Brain pericyte (primary cell): ENCODE measurements at places on chromosomes 12 and 14.

- DNase-seq, result no peak
These were observed 156.3 kb downstream of the PTPN11 start for GRCh38 chr12:112574896-112575558.

GRCh38 chr12:51622564-51622963, 31.5 kb downstream of the SCN8A start:
- DNase-seq, result no peak

DNA sequence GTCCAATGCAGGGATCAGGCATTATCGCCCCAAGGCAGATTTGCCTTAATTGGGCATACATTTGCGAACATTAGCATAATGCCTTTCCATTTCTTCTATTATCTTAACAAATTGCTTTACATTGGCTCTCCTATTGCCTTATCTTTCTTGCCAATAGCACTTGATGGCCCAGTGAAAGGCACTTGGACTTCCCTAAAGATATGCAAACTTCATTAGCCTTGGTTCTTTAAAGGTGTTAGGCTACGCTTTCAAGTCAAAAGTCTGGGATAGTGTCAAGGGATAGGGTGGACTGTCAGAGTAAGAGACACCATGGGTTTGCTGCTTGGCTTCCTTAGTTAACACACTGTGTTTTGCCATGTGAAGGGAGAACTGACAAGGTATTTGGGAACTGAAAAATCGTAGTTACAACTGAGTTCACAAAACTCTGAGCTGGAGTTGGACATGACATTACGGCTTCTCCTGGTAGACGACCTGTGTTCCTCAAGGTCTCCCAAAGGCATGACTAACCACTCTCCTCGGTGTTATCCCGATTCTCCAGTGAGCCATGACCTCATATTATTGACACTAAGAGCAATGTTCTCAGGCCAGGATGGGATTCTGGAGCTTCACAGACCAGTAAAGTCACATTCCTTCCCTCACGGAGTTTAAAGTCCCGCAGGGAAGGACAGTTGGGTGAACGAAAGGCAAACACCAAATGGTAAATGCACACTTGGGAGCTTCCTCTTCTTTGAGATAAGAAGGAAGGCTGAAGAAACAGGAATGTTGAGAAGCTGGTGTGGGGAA, 65.2 kb downstream of the TBC1D30 start:
- no peak for DNase-seq

DNA sequence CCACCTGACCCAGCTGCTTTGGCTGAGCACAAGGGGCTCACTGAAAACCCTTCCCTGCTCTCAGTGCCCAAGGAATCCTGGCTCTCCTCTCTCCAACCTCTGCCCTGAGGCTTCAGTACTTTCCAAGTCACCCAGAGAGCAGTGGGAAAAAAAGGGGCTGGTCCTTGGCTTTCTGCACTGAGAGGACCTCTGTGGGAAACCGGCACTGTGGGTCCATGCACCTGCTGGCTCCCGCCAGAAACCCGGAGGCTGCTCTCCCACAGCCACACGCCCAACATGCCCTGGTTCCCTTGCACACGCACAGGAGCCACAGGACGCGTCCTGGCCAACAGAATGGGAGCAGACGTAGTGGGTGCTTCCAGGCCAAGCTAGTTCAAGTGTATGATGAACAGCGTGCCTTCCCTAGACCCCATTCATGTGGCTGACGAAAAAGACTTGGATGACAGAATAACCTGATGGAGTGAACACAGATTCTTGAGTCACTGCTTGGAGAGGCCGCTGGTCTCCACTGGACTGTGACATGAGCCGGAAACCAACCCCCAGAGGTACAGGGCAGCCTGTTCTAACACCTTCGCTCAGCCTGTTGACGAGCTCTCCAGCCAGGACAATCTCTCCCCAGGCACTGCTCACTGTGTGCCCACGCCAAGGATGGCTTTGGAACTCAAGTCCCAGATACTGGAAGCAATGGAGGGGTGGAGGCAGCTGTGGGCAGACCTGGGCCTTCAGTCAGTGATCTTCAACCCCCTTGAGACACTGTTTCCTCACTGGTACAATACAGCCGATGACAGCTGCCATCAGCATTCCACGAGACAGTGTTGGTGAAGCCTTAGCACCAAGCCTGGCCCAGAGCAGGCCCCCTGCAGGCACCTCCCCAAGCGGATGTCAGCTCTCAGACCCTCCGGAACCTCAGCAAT, 87.7 kb downstream of the ITPK1 start:
- DNase-seq, result no peak

DNA sequence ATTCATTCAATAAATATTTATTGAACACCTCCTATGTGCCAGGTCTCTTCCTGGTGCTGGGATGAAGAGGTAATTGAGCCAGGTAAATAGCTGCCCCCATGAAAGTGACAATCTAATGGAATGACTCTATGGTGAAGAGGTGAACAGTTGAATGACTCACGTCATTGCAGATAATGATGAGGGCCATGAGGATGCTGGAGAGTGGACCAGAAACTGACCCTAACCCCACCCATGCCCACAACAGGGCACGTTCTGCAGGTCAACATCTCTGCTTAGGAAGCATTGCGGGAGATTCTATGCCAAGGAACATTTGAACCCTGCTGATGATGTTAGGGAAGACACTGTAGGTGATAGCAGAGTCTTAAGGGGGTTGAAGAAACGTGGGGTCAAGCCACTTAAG, 788.9 kb upstream of the TBX3 start:
- DNase-seq, result no peak

DNA sequence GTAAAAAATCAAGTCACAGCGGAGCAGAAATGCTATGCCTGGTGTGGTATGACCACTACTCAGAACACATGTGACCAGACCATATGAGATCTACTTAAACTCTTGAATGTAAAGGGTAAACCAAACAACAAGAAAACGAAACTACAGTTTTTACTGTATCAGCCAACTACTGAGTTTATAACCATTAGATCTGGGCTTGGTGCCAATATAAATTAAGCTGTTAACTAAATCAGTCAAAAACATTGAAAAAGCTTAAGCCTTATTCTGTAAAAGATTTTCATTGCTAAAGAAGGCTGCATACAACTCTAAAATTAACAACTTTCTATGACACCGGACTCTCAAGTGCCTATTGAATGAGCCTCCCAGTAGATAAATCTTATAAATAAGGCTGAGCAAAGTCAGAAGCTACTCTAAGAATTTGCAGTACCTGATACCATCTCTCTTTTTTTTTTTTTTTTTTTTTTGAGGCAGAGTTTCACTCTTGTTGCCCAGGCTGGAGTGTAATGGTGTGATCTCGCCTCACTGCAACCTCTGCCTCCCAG, 35.4 kb downstream of the SPTLC2 start:
- peak; percentile 59 for DNase-seq

DNA sequence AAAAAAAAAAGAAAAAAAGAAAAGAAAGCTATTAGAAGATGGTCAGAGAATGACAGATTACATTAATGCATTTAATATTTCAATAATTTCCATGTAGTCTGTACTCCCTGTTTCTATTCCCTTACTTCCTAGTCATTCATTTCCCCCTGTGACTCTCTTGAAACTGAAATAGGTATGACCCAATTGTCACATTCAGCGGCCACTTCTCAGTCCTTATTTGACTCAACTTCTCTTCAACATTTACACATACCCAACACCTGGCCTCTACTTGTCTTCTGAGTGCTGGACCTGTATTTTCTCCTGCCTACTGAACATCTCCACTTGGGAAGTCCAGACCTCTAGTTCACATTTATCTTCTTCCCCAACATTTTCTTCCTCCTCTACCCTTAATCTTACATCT, 7.2 kb downstream of the EEA1 start:
- DNase-seq, result no peak

DNA sequence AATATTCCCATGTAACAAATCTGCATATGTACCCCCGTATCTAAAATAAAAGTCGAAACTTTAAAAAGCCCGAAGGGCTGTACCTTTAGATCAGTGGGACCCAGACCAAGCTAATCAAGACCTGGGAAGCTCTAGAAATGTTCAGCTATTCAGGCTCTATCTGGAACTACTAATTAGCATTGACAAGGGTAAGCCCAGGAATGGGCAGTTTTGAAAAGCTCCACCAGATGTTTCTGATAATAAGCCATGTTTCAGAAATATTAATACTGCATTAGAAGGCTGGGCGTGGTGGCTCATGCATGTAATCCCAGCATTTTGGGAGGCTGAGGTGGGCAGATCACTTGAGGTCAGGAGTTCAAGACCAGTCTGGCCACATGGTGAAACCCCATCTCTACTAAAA, 20.4 kb upstream of the TMEM260 start:
- no peak for DNase-seq

DNA sequence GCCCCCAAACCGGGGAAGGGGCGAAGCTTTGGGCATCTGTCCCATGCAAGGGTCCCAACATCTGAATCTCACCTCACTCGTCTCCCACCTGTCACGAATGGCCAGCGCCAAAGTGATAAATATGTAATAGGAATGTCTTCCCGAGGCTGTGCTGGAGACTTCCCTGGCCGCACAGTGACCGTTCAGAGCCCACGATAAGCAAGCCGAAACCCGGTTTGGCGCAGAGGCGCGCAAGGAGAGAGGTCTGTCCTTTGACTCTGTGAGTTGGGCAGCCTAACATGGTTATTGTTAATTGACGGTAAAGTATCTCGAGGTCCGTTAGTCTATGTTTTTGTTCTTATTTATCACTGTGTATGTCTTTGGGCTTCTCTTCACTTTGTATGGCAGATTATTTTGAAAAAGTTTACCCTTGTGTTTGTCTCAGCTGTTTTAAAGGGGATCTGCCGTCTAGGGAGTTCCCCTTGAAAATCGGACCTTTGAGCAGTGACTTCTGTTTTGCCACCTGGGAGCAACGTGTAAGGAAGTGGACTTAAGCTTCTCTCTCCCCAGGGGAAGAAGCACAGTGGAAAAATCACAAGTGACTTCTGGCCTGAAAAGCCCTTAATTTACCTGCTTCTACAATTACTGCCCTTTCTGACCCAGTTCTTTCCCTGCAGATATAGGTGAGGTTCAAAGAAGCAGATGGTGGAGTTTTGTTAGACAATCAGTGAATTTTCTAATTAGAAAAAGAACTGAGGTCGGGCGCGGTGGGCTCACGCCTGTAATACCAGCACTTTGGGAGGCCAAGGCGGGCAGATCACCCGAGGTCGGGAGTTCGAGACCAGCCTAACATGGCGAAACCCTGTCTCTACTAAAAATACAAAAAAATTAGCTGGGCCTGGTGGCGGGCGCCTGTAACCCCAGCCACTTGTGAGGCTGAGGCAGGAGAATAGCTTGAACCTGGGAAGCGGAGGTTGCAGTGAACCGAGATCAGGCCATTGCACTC, 1.1 kb upstream of the TM9SF1 start:
- DNase-seq, result no peak

GRCh38 chr14:74437496-74438053, 11.6 kb upstream of the SYNDIG1L start:
- DNase-seq, result no peak

GRCh38 chr14:37595809-37596621, 586 bp downstream of the TTC6 start:
- DNase-seq, result no peak

DNA sequence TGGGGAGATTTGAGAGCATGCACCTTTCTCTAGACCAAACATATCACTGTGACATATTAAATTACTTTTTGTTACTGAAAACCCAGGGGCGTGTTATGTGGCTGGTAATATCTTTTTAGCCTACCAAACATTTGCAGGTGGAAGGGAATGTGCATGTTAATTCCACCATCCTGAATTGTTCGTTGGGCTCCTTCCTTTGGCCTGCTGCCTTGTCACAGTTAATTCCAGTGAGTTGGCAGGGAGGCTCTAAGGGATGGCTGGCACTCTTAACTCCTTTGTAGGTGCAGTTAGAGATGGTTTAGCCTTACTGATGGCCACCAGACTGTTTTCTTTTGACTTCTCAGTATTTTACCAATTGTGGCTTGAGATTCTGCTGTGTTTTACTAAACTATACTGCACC, 64.5 kb downstream of the DIP2B start:
- no peak for DNase-seq

DNA sequence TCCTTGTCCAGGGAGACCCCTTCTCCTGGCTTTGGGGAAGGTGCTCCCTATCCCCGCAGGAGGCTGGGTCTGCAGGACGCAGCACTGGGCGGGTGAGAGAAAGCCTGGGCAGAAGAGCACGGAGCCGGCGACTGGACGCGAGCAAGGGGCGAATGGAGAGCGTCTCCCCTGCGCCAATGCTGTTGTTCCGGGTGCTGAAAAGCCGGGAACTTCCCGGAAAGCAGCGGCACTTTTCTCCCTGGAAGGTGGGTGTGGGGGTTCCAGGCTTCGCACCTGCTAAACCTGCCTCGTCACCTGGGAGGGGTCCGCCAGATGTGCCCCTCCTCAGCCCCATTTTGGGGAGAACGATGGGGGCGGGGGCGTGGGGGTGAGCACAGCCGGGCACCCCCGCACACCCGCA, 417.1 kb upstream of the TMTC1 start:
- no peak for DNase-seq

DNA sequence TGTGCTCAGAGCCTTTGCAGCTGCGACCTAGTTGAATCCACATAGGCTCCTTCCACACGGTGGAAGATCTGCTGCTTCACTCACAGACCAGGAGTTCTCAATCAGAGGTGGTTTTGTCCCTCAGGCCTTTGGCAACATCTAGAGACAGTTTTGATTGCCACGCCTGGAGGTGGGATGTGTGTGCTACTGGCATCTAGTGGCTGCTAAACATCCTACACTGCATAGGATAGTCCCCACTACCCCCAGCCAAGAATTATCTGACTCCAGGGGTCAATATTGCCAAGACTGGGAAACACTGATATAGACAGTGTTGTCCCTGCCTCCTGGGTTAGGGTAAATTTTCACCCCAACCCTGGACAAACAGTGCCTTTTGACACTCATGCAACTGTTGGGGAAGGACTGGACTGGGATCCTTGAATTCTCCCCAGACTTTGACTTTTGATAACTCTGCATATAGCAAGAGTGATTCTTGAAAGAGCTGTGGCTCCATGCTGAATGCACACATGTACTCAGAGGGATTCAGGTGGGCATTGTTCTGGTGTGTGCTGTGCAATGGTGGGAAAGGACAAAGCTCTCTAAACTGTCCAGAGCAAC, 39.8 kb downstream of the BAZ2A start:
- DNase-seq, result no peak

DNA sequence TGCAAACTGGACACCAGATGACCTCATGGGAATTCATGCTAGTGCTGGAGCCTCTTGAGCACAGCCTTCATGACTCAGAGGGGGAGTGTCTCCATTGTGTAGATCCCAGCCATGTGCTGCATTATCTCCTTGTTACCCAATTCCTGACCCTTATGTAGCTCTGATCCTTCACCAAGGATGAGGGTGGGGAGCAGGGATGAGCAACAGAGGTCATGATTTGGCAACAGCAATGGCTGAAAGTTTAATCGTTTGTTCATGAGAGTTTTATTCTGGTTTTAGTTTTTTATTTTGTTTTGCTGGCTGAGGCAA, 9.5 kb upstream of the BDKRB1 start:
- no peak for DNase-seq

GRCh38 chr12:27347779-27348178, 15.1 kb downstream of the BMAL2 start:
- DNase-seq, result no peak

DNA sequence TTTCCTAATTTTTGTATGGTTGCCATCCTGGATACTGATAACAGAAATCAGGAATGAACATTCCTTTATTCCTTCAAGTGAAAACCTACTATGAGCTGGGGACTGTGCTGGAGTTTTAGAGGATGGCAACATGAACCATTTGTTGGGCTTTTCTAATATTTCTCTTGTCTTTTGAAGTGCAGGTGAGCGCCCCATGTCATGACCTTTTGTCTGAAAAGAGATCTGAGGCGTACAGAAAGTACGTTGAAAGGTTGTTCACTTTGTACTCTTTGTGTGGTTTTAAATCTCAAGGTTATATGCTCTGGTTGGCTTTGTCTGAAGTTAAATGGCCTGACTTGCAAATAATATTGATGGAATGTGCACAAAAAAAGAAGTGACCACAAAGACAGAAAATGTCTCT, 79.0 kb downstream of the GAS2L3 start:
- no peak for DNase-seq
